ENCODE measurements at places on chromosomes 2 and 18.

DNA sequence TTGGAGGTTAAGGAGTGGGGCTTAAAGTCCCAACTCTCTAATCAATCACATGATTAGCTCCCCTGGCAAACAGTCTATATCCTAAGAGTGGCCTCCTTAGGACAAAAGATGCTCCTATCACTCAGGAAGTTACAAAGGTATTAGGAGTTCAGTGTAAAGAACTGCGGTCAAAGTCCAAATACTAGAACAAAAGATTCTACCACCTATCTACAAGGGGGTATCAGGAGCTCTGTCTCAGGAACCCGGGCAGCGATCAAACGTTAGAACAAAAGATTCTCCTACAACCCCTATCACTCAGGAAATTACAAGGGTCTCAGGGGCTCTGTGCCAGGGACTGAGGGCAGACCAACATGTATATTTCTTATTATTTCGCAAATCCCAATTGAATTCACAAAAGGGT lies 58.0 kb downstream of the DTNB start:
- no peak for DNase-seq

- no peak for DNase-seq
Measured at GRCh38 chr2:1205853-1206252, 207.4 kb upstream of the TPO start.

- DNase-seq = no peak
Measured at GRCh38 chr18:48919547-48919946, 31.2 kb downstream of the SMAD7 start.

- DNase-seq = no peak
Measured at GRCh38 chr2:11876436-11876835, 130.0 kb downstream of the LPIN1 start.

DNA sequence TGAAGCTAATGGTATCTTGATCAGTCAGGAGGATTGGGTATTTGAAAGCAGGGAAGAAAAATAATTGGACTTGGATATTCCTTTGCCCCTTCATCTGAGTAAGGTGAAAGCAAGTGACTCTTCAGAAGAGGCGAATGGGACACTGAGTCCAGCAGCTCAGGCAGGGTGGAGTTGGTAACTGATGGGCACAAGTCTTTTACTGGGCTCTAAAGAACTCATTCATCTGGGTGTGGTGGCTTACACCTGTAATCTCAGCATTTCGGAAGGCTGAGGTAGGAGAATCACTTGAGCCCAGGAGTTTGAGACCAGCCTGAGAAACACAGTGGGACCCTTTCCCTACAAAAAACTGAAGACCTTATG lies 11.2 kb downstream of the CFLAR start:
- DNase-seq = no peak

- no peak for DNase-seq
Measured at GRCh38 chr18:58212274-58212673, 168.2 kb downstream of the NEDD4L start.

DNA sequence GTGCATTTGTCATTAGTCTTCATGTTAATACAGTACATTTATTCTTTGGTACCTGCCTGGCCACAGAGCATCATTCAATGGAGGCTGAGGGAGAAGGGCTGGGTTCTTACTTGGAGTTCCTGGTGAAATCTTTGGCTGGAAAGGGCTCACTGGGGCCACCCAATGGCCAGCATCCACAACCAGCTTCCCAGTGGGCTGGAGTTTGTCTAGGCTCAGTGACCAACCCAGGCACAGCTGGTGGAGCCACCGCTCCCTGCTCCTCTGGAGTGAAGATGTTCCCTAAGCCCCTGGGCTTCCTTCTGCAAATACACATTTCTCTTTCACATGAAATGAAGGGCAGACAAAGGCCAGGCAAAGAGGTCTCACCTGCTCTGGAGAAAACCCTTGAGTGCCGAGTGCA lies 34.4 kb downstream of the EHD3 start:
- DNase-seq = no peak

GRCh38 chr18:22166069-22166950 lies 3.1 kb upstream of the GATA6 start:
- no peak for DNase-seq

GRCh38 chr2:86066915-86067314 lies 38.8 kb downstream of the POLR1A start:
- no peak for DNase-seq

GRCh38 chr2:53969968-53970723 lies 647 bp downstream of the PSME4 start:
- no peak for DNase-seq

DNA sequence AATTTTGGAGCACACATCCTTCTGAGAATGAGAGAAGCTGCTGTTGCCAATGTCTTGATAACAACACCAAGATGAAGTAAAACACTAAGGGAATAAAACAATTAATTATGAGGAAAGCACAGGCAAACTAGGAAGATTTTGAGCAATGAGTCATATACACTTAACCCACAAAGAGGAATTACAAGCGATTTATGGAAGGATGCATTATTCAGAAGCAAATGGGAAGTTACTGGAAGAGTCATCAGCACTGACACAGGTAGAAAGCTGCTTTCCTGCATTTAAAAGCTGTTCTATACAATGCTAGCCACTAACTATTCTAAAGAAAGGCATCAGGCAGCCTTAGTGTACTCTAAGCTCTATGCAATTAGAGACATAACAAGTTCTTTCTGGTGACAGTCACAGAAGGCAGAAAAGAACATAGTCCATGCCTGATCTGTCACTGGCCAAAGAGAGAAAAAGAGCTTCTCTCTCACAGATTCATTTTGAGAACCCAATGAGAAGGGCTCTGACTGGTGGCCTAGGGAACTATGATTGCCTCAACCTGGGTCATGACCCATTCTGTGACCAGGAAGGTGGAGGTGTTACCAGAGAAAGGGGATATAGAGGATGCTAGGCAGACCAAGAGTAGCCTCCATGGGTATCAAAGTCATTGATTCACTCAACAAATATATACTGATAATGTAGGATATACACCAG lies 45.4 kb downstream of the M1AP start:
- DNase-seq = no peak

DNA sequence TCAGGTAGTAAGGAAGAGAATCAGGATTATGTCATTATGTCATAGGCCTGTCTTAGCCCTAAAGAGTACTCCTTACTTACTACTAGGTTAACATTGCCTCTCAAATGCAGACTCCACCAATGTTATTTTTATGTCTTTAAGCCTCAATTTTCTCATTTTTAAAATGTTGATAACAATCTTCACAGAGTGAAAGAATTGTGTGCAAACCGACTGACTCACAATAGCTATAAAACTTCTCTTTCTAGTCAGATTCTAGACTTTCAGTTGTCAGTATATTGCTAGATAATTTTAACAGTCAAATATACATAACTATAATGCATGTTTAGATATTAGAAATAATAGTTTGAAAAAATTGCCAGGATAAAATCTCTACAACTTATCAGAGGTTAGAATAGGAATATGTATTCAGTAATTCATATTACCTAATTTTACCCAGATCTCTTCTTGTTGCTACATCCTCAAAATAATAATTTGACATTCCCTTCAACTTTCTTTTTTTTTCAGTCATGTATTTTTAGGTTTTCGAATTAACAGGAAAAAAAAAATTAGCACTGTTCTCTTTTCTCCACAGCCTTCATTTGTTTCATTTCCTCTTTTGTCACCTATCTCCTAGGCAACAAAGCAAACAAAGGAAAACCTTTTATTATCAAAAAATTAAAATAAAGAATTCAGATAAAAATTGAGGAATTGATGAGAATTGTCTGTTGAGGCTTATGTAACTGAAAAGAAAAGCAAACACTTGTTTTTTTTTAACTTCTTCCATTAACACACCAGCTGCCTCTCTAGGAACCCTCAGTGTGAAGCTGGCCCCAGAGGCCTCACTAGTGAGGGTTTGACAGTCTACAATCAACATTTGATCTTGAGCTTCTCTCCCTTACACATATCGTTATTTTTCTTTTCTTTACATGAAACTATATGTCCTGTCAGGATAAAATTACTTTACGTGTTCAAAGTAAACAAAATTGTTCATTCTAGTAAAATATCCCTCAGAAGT lies 279.0 kb downstream of the CALCRL start:
- no peak for DNase-seq

- DNase-seq = no peak
Measured at GRCh38 chr18:62345909-62346308, 20.8 kb downstream of the TNFRSF11A start.

DNA sequence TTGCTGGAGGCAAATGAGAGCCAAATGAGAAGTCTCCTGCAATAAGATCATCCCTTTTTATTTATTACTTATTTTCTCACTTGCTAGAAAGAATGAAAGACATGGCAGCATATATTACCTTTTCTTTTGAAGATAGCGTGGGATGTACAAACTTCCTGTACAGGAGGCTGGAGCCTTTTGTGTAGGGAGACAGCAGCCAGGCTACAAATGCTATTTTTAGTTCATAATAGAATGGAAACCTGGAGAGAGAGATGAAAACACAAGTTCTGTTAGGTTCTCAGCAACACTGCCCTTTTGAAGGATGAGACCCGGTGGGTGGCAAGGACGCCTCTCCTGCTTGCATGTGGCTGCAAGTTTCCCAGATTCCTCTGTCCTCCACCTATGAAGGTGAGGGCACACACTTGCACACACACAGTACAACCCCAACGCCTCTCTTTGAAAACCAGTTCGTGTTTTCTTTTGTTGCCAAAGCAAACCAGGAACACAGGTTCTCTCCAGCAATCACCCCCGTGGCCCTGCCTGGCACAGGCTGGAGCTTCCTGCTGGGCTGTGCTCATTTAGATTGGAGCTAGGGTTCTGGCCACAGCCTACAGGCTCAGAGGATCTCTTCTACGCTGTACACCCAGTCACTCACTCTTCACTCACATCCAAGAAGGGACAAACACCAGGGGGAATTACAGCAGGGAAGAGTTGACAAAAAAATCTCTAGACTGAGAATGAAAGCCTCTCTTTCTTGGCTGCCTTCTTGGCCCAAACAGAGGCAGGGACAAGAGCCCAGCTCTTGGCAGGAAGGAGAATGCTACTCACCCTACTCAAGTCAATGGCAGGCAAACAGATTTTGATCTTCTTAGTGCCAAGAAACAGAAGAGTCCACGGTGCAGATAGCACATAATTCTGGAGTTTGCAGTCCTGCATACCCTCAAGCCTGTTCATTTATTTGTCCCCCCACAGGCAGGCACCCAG lies 55.6 kb downstream of the MRPL35 start:
- no peak for DNase-seq

- no peak for DNase-seq
Measured at GRCh38 chr2:15120631-15121030, 440.5 kb downstream of the NBAS start.

GRCh38 chr18:60331890-60332289 lies 40.7 kb downstream of the MC4R start:
- no peak for DNase-seq

GRCh38 chr2:47735912-47736311 lies 47.0 kb upstream of the MSH6 start:
- no peak for DNase-seq

GRCh38 chr2:207231106-207231865 lies 65.5 kb upstream of the KLF7 start:
- DNase-seq = no peak

DNA sequence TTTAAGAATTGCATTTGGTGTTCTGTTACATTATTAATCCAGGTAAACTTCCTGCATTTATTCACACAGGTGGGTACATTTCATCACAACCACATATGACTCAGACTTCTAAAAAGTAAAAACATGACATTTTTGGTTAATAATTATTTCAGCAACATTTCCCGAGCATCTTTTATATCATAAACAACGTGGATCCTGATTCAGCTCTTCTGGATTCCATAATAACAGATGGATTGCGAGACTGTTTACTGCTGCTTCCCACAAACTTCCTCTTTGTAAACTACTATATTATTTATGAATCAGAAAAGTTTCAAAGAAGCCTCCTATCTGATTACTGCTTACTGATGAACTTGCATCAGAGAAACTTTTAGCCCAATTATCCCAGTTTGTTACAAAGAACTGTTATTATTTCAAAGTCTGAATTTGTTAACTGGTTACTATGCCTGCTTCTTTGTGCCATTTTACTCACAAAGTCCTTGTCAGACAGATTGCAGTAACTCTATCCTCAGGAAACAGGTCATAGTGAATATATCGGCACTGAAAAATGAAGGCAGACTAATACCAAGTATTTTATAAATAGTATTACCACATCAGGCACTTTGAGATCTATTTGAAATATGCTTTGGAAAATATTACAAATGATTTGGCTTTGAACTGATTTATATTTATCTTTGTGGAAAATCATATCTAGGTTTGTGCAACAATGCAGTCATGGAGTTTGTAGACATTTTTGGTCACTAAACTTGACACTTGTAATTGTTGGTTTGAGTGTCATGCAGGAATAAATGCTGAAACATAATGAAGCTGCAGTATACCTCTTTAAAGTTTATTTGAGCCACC lies 511.6 kb downstream of the PLCL1 start:
- no peak for DNase-seq

GRCh38 chr2:112648081-112648480 lies 2.3 kb downstream of the SLC20A1 start:
- DNase-seq = no peak

DNA sequence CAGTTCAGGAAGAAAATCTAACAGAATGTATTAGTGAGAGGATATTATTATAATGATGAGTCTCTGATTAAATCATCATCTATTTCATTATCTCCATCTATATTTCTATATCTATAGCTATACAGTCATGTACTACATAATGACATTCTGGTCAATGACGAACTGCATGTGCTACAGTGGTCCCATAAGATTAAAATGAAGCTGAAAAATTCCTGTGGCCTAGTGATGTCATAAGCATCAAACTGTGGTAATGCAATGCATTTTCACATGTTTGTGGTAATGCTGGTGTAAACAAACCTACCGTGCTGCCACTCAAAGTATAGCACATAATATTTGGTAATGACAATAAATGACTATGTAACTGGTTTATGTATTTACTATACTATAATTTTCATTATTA lies 1127.9 kb upstream of the CHAC2 start:
- DNase-seq = no peak

DNA sequence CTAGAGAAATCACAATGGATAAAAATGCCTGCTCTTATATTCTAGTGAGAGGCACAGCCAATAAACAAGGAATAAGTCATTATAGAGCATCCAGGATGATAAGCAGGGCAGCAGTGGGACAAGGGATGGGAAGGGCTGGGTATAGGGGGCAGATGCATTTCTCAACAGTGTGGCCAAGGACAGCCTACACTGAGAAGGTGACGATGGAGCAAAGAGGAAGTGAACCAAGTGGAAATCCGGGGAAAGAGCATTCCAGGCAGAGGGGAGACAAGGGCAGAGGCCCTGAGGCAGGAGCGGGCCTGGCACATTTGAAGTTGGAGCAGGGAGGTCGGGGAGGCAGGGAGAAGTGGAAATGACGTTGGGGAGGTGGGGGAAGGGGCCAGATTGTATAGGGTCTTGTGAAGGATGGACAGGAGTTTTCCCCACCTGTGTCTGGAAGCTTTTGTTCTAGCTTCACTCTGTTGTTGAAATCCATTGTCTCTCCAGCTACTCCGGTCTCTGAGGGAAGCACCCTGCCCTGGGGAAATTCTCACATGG lies 17.6 kb downstream of the TMEM177 start:
- DNase-seq = no peak

GRCh38 chr2:69816923-69817542 lies 12.4 kb upstream of the GMCL1 start:
- DNase-seq = peak; percentile 62

DNA sequence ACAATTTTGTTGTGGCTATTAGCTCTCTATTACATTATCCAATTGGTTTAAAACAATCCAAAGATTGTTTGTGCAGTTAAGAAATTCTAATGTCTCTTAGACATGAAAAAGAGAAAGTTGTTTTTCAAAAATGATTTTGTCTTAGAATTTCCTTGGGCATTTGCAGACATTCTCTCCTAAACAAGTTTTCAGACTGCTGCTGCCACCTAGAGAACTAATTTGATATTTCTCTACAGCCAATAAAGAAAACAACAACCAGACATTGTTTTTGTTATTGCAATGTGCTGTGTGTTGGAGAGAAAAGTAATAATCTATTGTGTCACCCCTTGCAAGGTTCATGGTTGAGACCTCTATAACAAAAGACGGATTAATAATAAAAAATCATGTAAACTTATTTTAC lies 119.0 kb upstream of the SYT4 start:
- DNase-seq = no peak

Measured in stimulated activated CD4-positive, alpha-beta T cell treated with anti-CD3 and anti-CD28 coated beads, Interleukin-1b, Interleukin-23, amount 100 ng/mL, for 4 hours (primary cell).